ENCODE measurements at places on chromosomes 4 and X.
A peak's percentile ranks its signal among the peaks of the same experiment; 100 is the strongest.

GRCh38 chr4:72484981-72485380 is 84.0 kb downstream of the ADAMTS3 start:
- no peak for DNase-seq

GRCh38 chr4:174218127-174218790 is 65.2 kb downstream of the FBXO8 start:
- DNase-seq = no peak

DNA sequence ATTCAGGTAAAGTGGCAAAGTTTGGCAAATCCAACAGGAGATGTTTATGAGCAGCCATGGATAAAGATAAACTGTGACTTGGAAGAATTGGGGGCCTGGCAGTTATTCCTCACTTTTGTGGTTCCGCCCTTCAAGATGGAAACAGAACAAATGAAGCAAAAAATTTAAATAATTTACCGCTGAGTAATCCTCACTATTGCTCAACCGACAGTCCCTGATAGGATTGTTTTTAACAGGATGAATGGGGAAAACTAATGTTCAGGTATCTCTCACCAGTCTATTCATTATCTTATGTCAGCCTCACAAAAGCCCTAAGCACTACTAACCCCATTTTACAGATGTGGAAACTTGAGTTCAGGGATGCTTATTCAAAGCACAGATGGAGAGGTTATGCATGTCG is 90.8 kb downstream of the FNIP2 start:
- DNase-seq = no peak

DNA sequence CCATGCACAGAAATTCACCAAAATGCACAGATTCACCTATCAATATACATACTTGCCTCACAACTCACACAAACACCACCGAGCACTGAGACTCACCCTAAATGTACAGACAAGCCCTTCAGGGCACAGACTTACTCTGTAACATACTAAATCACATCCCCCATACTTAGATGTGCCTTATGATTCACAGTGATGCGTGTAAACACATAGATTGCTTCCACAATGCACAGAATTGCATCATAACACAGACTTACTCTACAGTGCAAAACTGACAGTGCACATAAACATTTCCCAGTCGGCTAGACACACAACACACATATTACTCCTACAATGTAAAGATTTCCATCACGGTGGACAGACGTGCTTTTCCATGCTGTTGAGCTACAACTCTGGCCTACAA is 6.2 kb downstream of the LINC00632 start:
- DNase-seq = no peak

DNA sequence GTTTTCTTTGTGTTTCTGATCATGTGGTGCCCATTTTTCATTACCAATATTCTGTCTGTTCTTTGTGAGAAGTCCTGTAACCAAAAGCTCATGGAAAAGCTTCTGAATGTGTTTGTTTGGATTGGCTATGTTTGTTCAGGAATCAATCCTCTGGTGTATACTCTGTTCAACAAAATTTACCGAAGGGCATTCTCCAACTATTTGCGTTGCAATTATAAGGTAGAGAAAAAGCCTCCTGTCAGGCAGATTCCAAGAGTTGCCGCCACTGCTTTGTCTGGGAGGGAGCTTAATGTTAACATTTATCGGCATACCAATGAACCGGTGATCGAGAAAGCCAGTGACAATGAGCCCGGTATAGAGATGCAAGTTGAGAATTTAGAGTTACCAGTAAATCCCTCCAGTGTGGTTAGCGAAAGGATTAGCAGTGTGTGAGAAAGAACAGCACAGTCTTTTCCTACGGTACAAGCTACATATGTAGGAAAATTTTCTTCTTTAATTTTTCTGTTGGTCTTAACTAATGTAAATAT is 110.4 kb downstream of the IL13RA2 start:
- DNase-seq = no peak

- DNase-seq = peak; percentile 86
These were observed 26.3 kb downstream of the UTP14A start for GRCh38 chrX:129932016-129932820.

- DNase-seq = no peak
These were observed 1.4 kb downstream of the NDNF start for GRCh38 chr4:121070696-121071639.

DNA sequence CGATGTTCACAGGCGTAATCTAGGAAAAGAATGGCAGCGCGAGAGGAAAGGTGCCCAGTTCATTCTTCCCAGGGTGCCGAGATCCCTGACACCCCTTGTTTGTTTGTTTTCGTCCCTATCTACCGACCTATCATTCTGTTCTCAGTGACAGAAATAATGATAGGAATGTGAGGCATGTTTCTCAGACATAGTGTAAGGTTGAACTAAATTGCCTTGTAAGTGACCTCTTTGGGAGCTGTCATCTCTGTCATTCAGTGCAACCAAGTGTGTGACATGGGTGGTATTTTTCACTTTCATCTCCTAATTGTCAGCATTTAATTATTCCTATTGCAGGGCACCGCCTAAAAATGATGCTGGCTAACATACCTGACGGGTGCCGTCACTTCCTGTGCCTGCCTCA is 24.4 kb downstream of the CLDN22 start:
- DNase-seq = no peak

DNA sequence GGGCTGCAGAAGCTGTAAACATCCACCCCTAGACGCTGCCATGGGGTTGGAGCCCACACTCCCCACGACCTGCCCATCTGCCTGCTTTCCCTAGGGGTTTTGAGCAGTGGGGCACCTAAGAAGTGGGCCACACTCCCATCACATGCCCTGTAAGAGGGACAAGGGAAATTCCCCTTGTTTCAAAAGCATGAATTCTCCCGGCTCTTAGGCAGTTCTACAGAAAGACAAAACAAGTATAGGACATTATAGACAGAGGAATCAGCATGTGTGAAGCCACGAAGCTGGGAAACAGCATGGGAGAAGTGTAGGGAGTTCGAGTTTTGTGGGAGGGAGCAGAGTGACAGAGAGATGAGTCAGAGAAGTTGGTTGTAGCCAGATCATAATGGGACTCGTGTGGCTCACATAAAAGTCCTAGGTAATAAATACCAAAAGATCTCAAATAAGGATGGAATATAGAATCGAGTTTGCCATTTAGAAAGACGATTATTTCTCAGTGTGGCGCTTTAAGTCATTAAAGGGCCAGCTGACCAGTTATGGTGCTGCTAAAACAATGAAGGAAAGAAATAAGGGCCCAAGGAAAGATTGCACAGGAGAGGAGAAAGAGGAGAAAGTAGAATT is 23.9 kb downstream of the APOO start:
- DNase-seq = no peak

- no peak for DNase-seq
These were observed 356.0 kb downstream of the ADAM29 start for GRCh38 chr4:175273995-175274753.

GRCh38 chr4:107832275-107832807 is 7.6 kb downstream of the SGMS2 start:
- no peak for DNase-seq

DNA sequence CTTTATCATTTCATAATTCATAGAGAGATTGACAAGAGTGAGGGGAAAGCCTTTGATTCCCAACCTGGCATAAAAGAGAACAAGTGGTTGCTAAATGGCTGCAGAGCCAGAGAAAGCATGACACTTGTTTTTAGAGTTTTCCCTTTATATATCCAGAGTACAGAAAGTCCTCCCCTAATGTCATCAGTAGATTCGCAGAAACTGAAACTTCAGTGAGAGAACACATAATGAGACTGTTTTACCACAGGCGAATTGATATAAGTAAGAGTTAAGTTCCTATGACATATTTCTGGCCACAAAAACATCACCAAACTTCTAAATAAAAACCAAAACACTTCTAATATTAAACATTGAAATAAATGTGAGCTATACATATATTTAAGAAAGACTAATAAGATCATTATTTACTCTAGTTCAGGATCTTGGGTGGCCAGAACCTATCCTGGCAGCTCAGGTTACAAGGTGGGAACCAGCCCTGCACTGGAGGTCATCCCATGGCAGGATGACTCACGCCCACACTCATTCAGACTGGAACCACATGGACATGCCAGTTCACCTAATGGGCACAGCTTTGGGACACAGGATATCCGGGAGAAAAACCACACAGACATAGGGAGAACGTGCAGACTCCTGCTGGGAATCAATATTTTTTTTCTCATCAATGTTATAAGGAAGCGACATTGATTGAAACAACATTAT is 35.5 kb downstream of the NWD2 start:
- DNase-seq = no peak
